ENCODE measurements at places on chromosomes 6 and 20.

- no peak for DNase-seq
Observed at GRCh38 chr20:50211091-50211490, 20.5 kb downstream of the CEBPB start.

GRCh38 chr6:74654296-74654695, 551.6 kb downstream of the COL12A1 start:
- DNase-seq = no peak

- DNase-seq = no peak
Observed at GRCh38 chr20:52529826-52530225, 338.2 kb upstream of the ZFP64 start.

DNA sequence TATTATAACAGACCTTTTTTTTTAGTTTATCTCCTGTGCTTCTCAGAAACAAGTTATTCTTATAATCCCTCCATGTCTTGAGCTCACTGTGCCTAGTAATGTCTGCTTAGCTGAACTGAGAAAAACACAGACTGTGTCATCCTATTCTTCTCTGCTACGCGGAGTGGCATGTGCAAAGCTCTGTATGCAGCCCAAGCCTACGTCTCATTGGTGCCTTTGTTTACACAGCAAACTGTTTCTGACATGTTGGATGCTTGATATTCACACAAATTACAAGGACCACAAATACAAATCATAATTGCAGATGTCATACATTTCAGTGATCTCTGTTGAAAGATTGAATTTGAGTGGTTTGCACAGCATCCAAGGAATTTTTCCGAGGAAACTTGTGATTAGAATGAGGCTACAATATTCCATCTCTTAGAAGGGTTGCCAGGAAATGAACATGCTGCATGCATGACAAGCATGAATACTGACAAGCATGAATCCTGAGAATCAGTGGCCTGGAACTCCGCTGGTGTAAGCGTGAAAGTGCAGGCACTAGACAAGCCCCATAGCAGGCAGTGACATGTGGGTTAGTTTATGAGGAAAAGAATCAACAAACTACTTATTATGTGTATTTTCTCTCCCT, 128.4 kb upstream of the SGK1 start:
- DNase-seq = no peak

GRCh38 chr6:33610779-33611732, 10.1 kb upstream of the ITPR3 start:
- no peak for DNase-seq

- DNase-seq = no peak
Observed at GRCh38 chr6:144284478-144284782, 705 bp upstream of the UTRN start.

GRCh38 chr6:131101911-131102680, 33.2 kb upstream of the AKAP7 start:
- no peak for DNase-seq

- no peak for DNase-seq
Observed at GRCh38 chr6:110800839-110801196, 14.5 kb downstream of the CDK19 start.

DNA sequence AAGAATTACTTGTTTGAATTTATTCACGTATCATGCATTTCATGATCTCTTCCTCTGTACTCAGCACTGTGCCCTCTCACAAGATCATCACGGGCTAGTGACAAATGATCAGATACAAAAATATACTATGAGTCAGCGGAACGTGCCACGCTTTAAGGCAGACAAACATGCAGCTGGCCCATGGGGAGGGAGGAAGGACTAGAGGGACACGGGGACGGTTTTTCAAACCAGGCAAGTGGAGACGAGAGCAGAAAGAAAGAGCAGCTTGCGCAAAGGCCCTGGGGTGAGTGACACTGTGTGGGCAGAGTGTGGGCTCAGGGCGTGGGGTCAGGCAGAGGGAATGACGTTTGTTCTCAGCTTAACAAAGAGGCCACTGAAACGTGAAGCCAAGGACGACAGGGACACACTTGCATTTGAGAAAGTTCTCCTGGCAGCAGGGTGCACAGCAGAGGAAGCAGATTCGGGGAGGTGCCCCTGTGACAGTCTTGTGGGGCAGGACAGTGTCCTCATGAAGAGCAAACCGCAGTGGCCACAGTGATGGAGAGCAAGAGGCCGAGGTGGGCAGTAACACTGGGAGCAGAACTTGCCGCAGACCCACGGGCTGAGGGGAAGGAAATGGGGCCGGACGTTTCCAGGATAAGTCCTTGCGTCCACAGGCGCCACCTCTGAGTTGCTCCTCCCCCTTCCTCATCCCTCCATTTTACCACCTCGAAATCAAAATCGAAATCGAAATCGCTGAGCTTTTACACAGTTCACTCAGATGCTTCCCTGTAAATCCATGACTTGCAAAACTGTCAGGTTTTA, 6.9 kb upstream of the RPS6KA2 start:
- DNase-seq = no peak

Measured in stimulated activated CD4-positive, alpha-beta T cell treated with anti-CD3 and anti-CD28 coated beads, Interleukin-15, amount 100 ng/mL, for 48 hours (primary cell).